ENCODE measurements at places on chromosomes 2 and 18.

GRCh38 chr2:31205613-31206012, 11.7 kb downstream of the CAPN14 start:
- no peak for DNase-seq

GRCh38 chr2:187580462-187581124, 26.4 kb upstream of the TFPI start:
- no peak for DNase-seq

- no peak for DNase-seq
Measured at GRCh38 chr2:119741001-119741400, 18.7 kb upstream of the PTPN4 start.

- no peak for DNase-seq
Measured at GRCh38 chr2:56224316-56224715, 40.5 kb downstream of the CCDC85A start.

DNA sequence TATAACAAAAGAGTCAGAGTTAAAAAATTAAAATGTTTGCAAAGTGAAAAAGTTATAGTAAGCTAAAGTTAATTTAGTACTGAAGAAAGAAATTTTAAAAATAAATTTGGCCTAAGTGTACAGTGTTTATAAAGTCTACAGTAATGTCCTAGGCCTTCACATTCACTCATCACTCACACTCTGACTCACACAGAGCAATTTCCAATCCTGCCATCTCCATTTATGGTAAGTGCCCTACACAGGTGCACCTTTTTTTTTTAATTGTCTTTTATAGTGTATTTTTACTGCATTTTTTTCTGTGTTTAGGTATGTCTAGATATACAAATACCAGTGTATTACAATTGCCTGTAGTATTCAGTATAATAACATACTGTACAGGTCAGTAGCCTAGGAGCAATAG, 562.9 kb downstream of the PIK3C3 start:
- no peak for DNase-seq

GRCh38 chr2:119536707-119537106, 7.5 kb upstream of the CFAP221 start:
- no peak for DNase-seq

Measured in activated CD4-positive, CD25-positive, alpha-beta regulatory T cell treated with anti-CD3 and anti-CD28 coated beads, Interleukin-2, amount 50 U/mL, for 16 hours (primary cell).